Effector memory CD4-positive, alpha-beta T cell (primary cell): ENCODE measurements at places on chromosomes 1 and 21.

DNA sequence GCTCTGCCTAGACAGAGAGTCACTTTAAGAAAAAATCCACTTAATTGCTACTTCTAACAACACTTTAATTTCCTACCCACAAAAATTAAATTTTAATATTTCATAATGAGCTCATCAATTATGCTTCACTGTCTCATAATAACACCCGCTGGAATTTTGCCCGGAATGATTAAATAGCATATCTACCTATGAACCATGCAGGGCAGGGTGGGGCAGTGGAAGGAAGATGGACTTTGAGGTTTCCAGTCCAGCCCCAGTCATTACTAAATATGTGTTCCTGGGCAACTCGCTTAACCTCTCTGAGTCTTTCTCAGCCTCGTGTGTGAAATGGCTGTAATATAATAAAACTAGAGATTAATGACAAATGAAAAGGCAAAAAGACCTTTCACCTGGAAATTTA, 32.8 kb upstream of the SLC45A1 start:
- no peak for DNase-seq

GRCh38 chr1:210358626-210359025, 29.9 kb downstream of the HHAT start:
- DNase-seq: no peak

GRCh38 chr1:203095061-203095690, 9.4 kb upstream of the MYOG start:
- no peak for DNase-seq

DNA sequence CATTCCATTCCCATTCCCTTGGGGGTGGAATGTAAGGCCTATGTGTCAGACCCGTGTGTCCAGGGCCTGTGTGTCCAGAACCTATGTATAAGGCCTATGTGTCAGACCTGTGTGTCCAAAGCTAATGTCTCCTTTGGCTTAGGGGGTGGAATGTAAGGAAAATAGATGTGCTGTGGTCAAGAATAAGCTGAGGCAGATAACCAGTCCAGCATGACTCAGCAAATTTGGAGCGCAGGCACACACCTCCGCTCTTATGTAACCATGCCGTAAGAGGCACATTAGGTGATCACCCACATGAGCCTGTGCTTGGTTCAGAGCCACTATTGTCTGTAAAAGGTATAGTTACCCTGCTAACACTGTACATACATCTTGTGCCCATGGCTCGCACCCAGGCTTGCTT, 150.8 kb upstream of the SGIP1 start:
- no peak for DNase-seq

- no peak for DNase-seq
Measured at GRCh38 chr1:160326418-160326817, 16.6 kb downstream of the COPA start.
